ENCODE measurements at places on chromosomes 6 and 20.

DNA sequence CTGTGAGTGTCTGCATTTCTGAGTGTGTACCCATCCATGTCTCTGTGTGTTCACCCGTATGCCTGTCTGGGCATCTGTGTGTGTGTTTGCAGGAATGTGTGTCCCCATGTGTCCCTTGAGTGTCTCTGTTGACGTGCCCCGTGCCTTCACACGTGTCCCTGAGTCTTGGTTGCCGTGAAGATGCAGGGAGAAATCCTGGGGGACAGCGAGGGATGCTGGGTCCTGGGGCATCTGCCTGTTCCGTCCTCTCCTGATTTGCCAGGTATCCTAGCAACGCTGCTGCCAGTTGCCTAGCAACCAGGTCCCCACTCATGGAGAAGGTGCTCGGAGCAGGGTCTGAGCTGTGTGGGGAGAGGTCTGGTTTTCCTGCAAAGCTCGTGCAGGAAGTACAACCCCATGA is 6.0 kb upstream of the LKAAEAR1 start:
- DNase-seq, result no peak

DNA sequence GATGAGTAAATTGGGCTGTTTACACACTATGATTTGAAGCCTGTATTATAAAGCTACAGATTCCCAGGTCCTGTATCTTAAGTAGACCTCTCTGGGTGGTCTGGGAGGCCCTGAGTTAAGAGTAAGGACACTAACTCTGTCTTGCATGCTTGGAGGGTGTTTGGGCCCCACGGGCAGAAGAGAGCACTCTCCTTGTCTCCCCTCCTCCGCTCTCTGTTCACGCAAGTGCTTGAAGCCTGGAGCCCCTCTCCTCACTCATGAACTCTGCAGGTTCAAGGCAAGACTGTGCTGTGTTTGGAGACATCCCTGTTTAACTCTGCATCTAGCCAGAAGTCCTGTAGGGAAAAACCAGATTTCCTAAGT is 154.0 kb downstream of the ZDHHC14 start:
- DNase-seq, result no peak

GRCh38 chr6:16594849-16595248 is 166.4 kb downstream of the ATXN1 start:
- no peak for DNase-seq

DNA sequence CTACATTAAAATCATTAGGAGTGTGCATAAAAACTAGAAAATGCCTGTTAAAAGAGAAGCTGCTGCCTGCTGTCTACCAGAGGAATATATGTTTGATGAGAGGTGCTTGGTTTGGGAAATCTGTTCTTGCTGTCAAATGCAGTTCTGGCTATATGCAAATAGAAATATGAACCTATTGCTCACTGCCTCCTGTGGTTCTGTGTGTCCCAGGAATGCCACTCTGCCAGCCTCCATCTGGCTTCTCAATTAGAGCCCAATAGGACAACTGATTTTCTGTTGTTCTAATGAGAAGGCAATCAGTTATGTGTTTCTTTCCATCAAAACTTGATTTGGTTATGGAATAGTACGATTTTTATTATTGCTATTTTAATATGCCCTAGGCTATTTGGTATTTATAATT is 759.7 kb downstream of the HDGFL1 start:
- DNase-seq, result no peak

GRCh38 chr6:69867639-69867976 is 1.3 kb downstream of the COL19A1 start:
- DNase-seq, result no peak

DNA sequence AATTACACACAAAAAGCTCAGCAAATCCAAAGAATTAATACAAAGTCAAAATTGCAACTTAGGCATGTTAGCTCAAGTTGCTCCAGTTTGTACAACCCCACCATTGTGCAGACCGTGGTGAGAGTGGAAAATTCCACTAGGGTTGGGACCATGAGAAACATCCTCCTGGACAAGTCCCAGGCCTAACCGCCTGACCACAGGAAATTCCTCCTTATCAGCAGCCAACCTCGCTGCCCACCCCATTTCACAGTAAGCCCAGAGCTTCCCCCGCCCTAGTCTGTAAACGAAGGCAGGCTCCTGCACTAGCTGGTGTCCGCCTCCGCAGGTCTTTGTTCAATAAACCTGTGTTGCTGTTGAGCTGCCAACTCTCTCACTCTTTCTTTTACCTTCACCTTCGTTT is 1023.3 kb downstream of the EYS start:
- no peak for DNase-seq

DNA sequence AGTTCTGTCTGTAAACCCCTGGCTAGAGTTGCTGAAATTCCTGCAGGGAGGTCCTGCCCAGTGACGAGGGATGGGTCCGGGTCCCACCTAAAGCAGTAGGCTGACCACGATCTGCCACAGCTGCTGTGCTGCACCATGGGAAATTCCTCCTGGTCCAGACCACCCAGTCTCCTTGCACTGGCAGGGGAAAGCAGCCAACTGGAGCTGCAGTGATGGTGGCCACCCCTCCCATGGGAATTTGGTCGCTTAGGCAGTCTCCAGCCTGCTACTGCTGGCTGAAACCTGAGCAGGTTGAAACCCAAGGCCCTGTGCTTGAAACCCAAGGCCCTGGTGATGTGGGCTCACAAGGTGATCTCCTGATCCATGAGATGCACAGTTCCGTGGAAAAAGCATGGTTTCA is 23.9 kb upstream of the MOXD1 start:
- no peak for DNase-seq

- DNase-seq, result no peak
Observed at GRCh38 chr20:4867051-4867450, 134.3 kb downstream of the SLC23A2 start.

DNA sequence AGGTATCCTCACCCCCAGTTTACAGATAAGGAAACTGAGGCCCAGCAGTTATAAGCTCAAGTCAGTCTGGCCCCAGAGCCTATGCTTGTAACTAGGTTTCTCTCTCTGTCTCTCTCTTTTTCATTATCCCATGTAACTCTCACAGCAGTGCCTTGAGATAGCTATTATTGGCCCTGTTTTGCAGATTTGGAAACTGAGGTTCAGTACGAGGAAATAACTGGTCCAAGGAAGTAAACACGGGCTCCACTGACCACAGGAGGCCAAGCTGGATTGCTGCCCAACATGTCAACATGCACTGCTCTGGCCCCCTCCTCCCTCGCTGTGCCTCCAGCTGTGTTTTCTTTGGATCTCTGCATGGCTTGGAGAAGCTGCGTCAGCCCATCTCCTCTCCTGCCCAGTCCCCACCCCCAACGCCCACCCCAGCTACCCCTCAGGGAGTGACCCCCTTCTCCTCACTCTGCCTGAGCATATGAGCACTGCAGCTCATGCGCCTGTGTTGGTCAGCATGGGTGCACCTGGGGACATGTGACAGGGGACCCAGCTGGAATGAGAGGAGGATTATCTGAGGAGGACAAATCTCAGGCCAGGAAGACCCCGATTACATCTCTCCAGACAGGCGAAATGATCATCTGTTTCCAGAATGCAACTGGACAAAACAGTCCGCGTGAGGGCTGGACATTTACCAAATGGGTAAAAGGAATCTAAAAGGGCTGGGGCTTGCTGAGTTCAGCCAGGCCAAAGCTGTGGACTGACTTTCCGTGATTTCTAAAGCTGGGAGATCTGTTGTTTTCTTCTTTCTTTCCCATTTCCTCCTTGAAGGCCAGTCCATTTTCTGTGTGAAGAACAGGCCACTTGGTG is 7.8 kb upstream of the PLTP start:
- DNase-seq, result no peak

GRCh38 chr6:2547355-2547754 is 203.4 kb downstream of the MYLK4 start:
- no peak for DNase-seq

GRCh38 chr6:89282749-89283148 is 32.4 kb downstream of the GABRR2 start:
- no peak for DNase-seq
